AG04450 (cell line): ENCODE measurements at places on chromosomes 13 and 19.
A peak's percentile ranks its signal among the peaks of the same experiment; 100 is the strongest.

GRCh38 chr13:51996641-51997040, 14.6 kb downstream of the ATP7B start:
- DNase-seq, result no peak

DNA sequence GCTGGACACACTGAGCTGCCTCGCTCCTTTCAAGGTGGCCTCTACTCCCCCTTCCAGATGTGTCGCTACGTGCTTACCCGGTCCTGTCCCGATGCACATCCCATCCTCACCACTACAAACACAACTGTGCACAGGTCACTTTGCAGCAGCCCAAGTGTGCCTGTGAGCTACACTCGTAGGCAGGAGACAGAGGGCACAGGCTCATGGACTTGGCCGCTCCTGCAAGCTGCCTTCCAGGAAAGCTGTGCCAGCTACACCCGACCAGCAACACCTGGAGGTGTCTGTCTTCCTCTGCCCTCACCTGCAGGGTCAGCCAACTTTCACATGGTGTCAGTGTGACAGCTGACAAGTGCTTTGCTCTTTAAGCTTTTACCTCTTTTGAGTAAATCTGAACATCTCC, 15.4 kb downstream of the CARS2 start:
- no peak for DNase-seq

DNA sequence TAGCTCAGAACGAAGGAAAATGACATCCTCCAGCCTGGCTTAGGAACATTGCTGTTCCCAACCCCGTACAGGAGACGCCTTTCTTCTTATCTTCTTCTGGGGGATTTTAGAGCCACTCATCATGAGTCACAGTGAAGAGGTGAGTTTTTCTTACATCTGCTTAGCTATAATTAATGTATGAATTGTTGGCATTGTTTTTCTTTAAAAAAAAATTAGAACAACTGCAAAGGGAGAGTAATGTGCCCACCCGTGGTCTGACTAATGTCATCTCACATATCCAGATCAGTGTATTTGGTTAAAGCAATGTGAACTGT, 310.6 kb upstream of the TSHZ3 start:
- no peak for DNase-seq

DNA sequence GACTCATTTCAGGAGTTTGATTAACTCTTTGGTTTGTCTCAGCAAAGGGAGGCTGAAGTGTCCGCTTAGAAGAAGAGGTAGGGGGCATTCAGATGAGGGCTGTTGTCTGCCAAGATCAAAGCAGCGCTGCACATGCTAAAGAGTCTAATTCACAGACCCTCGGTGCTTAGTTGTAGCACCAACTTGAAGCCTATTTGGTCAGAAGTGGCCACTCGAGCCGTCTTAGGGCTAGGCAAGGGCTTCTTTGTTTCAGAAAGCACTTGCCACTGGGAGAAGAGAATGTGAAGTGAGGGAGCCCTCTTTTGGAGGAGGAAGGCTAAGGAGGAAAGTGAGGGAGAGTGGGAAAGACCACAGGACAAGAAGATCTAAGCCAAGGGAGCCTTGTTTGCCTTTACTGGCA, 313.4 kb upstream of the TMTC4 start:
- DNase-seq, result peak; percentile 16

GRCh38 chr13:26957182-26957581, 196.6 kb upstream of the GPR12 start:
- DNase-seq, result no peak

- no peak for DNase-seq
These were observed 13.0 kb downstream of the ERICH4 start for GRCh38 chr19:41455936-41456335.

DNA sequence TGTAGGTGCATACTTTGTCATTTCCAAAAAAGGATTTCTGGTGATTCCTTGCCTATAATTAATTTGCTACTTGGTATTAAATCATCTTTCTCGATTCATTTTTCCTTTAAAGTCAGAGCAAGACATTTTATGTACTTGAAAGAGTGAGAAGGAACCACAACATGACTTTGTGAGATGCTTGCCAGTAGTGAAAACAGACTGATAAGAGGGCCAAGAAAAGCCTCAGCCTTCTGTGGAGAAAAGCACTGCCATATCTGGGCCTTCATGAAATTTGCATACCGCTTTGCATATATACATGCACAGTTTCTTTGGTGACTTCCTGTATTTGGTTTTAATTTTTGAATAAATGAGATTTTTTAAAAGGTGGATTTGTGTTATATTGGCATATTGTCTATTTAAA, 128.4 kb downstream of the CDK8 start:
- DNase-seq, result no peak

DNA sequence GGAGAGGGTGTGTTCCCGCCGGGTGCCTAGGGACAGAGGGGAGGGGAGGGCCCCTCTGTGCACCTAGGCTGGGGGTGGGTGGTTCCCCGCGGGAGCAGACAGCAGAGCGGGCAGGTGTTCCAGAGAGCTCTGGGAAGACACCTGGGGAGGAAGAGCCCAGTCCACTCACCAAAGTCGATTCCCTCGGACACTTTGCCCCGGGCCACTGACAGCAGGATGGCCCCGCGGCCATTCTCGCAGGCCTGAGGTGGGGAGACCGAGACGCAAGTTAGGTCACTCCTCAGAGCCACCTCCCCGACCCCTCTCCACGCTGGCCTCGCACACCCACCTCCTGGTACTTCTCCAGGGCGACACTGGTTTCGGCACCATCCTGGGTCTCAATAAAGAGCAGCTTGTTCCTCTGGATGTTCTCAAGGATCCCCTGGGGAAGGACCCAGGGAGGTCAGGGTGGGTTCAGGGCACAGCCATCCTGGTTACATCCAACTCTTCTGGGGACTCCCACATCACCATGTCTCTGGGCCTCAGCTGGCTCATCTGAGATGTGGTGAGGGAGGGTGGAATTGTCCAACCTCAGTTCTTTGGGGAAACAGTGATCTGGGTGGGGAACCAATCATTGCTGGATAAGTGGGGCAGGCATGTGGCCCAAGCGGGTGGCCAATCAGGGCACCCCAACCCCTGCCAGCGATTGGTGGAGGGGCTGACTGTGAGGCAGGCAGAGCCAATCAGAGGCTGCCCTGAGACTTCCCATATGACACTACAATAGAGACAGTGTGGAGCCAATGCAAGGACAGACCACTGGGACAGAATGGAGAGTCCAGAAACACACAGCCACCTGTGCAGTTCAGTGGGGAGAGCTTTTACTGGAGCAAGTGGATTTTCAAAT, 12.6 kb downstream of the KLC3 start:
- no peak for DNase-seq

DNA sequence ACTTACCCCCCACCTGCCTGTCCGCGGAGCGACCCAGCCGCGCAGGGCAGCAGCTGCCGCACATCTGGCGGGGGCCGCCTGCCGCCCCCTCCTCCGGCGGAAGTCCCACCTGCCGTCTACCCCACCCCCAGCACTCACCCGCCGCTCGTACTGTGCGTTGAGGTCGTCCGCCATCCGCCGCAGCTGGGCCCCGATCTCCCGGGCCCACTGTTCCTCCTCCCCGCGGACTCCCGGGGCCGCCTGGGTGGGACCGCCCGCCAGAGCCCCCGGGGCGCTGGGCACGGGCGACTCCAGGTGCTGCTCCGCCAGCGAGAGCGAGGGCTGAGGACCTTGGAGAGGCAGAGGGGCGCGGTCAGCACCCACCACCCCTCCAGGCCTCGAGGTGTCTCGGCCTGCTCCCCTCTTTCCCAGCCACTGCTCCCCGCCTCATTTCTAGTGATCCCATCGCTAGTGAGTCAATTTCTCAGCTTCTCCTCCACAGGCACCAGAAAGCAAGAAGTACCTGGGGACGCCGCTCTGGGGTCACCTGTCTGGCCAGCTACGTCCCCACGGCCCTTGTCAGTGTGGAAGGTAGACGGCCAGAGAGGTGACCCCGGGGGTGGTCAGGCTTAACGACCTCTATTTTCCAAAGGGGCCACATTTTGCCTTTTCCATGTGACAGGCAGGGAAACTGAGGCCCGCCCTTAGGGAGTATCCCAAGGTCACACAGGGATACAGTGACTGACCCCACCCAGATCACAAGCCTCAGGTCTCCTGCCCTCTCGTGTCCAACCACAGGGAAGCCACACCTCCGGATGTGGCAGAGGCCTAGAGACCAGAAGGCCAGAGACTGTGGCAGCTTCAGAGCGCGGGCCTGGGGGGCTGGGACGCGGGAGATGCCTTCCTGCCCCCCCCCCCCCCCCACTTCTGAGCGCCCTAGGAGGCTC, 4.3 kb downstream of the BBC3 start:
- no peak for DNase-seq

- no peak for DNase-seq
These were observed 46.2 kb downstream of the ACTN4 start for GRCh38 chr19:38693380-38694223.

DNA sequence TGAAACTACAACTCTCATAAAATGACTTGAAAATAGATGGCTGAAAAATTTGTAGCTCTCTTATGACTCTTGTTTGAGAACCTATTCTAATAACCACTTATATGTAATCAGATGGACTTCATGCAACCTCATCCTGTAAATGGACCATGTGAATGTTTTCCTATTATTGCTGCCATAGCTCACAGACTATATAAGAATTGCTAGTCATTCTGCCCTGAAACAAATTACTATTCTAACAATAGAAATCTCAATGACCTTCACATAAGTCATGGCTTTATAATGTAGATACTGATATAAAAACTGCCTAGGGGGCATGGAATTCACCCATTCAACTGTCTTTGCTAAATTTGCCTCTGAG, 1111.0 kb upstream of the ATXN8OS start:
- DNase-seq, result no peak

DNA sequence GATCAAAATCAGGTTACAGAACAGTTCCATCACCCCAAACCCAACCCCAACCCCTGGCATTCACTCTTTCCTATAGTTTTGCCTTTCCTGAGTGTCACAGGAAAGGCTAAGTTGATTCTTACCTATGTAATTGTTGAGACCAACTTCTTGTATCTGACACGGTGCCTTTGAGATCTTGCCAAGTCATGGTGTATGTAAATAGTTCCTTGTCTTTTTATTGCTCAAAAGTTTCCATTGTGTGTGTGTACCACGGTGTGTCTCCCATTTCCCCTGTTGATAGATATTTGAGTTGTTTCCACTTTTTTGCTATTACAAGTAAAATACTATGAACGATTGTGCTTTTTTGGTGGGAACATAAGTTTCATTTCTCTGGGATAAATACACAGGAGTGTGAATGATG, 3.3 kb upstream of the IGFL2 start:
- no peak for DNase-seq

DNA sequence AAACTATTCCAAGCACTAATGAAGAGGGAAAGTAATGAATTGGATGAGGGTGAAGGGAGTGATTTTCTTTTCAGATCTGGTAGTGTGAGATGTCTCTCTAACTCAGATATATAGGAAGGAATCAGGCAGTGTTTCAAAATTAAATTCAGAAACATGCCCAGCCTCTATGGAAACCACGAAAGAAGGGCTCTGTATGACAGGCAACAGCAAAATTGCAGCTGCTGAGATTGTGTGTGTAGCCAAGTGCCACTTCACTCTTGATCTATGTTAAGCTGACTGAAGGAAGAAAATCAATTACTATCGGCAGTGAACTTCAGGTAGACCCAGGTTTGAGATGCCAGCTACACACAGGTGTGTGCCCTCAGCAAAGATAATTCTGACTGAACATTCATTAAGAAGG, 387.4 kb downstream of the PCDH9 start:
- no peak for DNase-seq

GRCh38 chr19:3055741-3056416, 6.4 kb downstream of the TLE5 start:
- DNase-seq, result no peak

DNA sequence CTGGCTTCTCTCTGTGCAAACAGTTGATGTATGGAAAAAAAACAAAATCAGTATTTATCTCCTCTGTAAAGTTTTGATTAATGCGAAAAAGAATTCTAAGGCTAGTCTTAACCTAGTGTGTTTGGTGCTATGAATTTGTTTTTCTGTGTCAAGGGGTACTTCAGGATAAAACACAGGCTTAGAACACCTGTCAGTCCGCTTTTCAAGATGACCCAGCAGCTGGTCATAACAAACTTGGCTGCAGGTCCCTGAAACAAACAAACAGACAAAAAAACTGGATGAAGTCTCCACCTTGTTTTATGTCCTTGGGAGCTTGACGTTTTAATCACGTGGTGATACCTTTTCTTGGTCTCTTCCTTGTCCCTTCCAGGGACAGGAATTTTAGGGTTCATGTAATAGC, 689.3 kb downstream of the UQCRFS1 start:
- DNase-seq, result no peak

GRCh38 chr19:12938779-12939601, 581 bp downstream of the CALR start:
- DNase-seq, result no peak

DNA sequence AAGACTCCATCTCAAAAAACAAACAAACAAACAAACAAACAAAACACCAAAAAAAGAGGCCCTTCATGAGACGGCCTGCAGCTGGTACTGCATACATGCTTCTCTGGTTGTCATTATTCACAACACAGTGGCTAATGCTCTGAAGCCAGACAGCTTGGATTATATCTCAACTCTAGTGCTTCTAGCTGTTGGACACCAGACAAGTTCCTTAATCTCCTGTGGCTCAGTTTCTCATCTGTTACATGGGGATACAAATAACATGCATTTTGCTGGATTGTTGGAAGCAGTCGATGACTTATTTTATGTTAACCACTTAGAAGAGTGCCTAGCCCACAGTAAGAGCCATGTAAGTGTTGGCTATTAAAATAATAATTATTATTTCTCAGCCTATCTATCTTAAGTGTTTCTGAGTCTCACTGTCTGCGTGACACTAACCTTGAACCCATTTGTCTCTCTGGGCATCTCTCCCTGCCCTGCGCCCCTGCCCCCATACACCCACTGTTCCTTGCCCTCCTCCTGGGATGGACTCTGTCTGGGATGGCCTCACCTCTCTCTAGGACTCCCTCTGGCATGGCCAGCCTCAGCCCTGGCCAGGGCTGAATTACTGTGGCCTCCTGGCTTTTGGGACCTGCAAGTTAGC, 3.1 kb upstream of the JUNB start:
- no peak for DNase-seq

DNA sequence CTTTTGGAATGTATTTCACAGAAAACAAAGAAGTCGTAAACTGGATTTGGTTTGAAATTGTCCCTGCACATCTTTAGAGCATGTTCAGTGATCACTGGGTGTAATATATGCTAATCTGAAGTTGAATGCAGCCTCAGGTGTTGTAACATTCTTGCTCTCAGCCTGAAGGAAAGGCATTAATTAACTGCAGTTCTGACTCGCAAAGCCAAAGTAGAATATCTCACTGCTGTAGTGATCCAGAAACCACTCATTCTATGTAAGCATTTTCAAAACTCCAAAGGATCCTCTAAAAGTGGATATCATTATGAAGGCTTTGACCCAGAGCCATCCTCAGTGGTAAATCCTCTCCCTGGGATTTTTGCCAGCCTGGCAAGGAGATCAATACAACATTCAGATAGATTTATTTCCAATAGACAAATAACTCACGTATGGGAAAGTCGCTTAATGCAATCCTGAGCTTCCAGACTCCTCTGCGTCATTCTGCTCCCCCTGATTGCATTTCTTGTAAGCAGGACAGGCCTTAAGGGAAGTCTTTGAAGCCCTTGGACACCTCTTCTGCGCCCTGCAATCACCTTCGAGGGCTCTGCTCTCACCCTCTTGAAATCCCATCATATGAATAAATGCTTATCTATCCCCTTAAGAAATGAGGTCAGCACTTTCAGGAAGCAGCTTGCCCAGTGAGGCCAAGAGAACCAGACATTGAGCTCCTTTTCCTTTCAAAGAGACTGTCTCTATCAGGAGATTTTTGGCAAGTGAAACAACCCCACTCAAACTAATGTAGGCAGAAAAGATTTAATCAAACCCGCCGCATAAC, 301.7 kb upstream of the NBEA start:
- no peak for DNase-seq

- DNase-seq, result no peak
These were observed 7.7 kb downstream of the ATP7B start for GRCh38 chr13:52003541-52003940.
